Activated naive CD8-positive, alpha-beta T cell treated with anti-CD3 and anti-CD28 coated beads for 36 hours (primary cell): ENCODE measurements at places on chromosomes 12 and 14.

- no peak for DNase-seq
Measured at GRCh38 chr12:114499338-114499737, 93.4 kb upstream of the TBX5 start.

DNA sequence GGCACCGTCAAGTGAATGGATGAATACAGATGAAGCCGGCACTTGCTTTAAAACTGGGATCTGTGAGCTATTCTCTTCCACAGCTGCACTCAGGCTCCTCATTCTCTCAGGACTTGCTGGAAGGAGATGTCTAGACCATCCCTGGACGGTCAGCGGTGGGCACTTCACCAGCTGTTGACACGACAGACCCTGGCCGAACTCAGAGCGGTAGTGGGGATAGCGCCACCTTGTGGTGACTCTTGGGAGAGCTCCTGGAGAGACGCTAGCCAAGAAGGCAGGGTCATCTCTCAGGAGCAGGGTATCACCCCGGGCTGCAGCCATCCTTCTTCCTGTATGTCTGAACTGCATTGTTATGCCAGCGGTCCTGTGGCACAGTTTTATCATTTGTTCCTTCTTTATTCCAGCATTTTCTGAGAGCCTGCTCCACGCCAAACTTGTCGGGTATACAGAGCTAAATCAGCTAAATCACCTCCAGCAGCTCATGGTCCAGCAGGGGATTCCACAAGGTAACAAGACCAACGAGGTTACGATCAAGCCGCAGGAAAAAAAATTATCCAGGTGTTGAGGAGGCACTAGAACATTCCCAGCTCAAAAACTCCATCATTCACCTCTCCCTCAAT is 10.0 kb downstream of the WNT1 start:
- DNase-seq, result peak; percentile 68

DNA sequence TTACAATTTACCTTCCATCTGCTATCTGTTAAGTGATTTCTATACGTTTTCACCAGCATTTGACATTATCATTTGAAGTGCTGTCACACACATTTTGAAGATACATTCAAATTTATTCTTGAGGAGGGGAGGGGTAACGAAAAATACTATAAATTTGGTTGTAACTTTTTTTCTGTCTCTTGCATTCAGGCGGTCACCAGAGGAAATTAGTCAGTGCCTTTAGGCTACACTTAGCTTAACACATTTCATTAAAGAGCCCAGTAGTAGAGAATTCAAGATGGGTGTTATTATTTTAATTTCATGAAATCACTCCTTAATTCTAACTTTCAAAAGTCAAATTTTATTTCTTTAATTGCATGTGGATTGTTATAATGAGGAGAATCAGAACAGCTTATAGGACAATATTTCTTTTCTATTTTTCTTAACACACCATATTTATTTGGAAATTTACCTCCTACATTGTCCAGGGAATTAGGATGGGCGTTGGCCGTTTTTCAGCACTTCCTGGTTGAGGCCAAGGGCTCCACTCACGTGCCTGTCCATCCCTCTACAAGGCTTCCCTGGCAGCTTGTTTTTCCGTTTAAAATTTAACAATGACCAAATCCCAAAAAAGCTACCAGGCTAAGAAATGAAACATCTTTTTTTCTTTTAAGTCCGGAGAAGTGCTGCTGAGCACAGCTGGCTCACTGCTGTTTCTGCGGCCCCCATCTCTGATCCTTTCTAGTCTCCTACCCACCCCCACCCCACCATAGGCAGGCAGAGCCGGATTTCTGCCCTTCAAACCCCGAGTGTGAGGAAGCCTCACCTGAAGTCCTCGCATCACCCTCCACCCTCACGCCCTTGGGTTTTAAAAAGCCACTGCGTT is 1.1 kb upstream of the FAR2 start:
- no peak for DNase-seq

GRCh38 chr14:51661504-51661903 is 9.8 kb downstream of the FRMD6 start:
- no peak for DNase-seq

DNA sequence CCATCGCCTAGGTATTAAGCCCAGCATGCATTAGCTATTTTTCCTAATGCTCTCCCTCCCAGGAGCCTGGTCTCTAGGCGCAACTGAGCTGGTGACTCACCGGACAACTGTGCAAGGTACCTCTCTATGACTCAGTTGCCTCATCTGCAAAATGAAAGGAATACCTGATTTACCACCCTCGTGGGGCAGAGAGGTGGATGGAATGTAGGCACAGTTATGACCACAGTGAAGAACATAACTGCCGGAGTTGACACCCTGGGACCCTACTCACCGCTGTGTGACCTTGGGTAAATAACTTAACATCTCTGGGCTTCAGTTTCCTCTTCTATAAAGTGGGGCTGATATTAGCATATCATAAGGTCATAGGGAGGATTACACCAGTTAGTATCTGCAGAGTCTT is 22.6 kb downstream of the BCL11B start:
- DNase-seq, result peak; percentile 59

- DNase-seq, result no peak
Measured at GRCh38 chr14:34623506-34623905, 6.4 kb downstream of the SNX6 start.

- no peak for DNase-seq
Measured at GRCh38 chr12:102010265-102010994, 51.4 kb downstream of the WASHC3 start.

GRCh38 chr12:27279826-27280225 is 35.7 kb downstream of the STK38L start:
- DNase-seq, result no peak

DNA sequence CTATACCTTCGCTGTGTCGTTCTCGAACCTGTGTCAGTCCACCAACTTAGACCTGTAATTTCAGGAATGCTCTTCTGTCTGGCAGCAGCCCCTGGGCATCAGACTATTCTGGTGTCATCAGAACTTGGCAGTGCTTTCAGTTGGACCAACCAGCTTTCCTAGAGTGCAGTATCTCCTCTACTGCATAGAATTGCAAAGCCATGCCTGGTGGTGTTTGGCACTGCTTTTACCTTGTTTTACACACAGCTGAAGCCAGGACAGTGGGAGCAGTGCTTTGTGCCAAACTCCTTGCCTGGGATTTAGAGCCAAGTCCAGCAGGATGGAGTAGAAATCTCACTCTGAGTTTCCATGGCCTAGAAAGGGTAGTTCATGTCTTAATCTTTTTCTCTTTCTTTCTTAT is 1.5 kb downstream of the FLVCR2 start:
- DNase-seq, result no peak

DNA sequence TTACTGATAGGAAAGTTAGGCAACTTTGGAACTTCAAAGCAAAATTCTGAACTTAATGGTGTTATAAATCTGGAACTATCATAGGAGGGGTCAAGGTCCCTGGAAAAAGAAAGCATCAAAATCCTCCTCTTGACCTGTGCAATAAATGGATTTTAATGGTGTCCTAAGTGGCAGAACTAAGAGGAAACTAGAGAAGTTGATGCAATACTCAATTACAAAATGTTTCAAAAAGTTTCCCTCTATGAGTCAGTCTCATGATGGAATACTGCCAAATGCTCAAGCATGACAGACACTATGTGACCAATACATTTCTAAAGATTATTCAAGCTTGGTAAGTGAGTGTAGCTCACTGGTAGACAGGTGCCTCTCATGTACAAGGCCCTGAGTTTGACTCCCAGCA is 47.7 kb upstream of the ERGIC2 start:
- no peak for DNase-seq

GRCh38 chr12:68595241-68595640 is 15.5 kb upstream of the RAP1B start:
- no peak for DNase-seq

- DNase-seq, result no peak
Measured at GRCh38 chr12:22808860-22809259, 183.9 kb downstream of the ETNK1 start.

DNA sequence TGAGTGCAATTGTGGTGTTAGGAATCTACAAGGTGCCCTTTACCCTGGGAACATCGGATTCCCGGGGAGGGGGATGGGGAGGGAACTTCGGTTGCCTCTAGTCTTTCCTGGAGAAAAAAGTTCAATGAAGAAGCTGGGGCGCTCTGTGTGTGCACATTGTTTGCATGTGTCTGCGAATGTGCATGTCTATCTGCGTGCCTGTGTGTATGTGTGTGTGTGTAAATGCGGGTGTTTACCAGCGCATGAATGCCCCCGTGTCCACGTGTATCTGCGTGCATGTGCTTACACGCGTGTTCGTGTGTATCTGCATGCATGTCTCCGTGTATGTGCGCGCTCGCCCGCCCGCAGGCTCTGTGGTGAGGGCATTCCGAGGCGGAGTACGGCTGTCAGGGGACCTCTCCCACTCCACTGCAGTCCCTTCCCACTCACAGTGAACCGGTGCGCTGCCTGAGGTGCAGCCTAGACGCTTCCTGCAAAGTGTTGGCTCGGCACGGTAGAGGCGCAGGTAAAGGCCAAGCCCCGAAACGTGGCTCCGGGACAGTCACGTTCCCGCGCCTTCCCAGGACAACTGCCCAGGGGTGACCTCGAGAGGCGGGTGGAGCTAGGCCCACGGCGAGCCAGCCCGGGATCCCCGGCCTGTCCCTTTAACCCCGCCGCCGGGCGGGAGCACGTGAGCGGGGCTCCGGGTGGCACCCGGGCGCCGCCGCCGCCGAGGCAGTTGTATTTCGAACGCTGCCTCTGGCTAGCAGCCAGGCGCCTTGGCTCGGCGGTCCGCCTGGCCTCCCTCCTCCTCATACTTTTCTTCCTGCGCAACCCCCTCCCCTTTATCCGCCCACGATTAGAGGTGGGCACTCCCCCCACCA is 539 bp upstream of the HMGA2 start:
- peak; percentile 10 for DNase-seq

DNA sequence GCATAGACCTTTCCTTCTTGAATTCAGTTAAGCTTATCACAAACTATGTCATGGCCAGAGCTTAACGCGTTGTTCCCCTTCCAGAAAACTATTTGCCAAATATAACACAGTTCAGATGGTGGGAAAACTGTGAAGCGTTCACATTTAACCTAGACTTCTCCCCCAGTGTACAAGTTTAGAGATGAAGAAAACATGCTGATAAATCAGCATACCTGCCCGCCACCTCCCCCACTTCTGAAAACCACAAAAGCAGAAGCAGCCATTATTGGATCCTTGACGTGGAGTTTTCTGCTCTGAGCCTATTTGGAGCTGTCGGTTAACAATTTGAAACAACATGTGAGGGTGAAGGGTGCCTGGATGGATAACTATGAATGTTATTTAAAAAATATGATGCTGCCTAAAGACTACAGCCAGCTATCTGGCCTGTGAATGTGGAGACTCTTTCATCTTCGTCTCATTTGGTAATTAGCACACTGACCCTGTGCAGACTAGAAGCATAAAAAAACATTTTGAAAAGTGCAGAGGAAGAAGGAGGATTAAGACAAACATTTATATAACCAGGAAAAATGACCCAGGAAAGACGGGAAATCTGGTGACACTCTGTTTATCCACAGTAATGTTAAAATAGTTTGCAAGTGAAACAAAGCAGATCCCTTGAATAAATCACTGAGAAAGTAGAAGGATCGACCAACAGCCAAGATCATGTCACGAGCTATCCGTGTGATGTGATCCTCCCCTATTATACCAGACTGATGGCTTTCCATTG is 408.2 kb downstream of the AEBP2 start:
- DNase-seq, result no peak

- DNase-seq, result no peak
Measured at GRCh38 chr14:61561657-61562276, 133.5 kb upstream of the HIF1A start.

DNA sequence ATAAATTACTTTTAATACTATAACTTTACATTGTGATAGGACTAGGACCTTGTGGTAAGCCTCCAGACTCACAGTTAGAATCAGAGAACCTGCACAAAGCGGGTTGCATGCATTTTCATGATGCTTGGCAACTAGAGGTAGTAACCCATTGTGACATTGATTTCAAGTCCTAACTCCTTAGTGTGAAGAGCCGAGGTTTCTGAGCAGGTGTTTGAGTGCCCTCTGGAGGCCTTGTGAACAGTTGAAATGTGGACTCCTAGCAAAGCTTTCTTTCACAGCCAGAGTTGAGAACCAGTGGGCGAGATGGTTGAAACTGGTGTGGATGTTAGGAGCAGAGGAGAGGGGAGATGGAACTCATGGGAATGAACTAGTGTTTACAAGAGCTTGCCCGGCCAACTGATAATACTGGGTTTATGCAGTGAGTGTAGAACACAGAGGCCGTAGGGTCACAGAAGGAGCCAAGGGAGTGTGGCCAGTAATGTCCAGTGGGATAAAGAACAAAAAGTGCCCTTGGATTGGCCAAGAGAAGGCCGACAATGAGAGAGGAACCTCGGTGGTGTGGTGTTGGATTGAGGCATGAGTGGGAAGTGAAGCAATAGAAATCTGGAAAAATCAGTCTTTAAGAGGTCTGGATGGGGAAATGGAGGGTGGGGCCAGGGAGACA is 10.9 kb downstream of the ZNF664 start:
- no peak for DNase-seq

DNA sequence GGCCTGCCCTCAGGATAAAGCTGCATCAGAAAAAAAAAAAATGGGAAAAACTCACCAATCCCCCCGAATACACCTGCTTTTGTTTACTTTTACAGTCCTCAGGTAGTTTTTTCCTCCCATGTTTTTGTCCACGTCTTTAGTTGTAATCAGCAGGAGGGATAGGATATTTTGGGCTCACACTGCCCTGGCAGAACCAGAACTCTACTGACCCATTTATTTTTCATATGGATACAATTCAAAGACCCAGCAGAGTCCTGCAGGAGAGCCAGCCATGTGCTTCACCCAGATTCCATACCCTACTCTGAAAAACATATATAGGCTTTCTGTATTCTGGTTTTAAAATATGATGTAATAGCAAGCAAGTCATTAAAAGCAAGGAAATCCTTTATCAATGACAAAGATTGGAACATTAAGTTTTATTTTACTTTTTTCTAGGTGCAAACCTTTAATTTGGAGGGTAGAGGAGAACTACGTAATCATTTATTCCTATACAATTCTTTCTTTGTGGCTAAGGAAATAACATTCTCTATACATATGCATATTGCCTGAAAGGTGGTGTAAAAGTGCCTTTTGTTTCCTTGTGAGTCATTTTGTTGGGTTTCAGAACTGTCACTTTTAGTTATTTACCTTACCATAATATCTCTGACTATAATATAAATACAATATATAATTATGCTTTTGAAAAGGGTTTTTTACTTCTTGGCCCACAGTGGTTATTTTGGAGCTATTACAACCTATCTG is 19.1 kb downstream of the DACT1 start:
- DNase-seq, result no peak

DNA sequence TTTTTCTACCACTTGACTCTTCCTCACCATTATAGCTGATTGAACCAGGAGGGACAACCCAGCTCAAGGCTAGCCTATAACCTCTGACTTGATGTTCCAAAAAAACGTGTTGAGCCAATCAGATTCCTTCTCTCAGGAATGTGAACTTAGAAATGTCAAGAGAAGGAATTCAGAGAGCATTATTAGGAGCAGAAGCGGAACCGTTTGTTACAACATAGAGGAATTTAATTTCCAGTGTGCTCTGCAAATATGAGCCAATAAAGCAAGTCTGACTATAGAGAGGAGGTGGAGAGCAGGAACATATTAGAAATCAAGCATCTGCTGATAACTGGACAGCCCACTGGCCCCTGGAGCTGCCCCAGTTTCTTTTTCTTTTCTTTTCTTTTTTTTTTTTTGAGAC is 15.3 kb upstream of the PELI2 start:
- no peak for DNase-seq

- no peak for DNase-seq
Measured at GRCh38 chr12:46153268-46153872, 115.5 kb downstream of the SLC38A1 start.

- DNase-seq, result no peak
Measured at GRCh38 chr12:15220451-15220850, 766 bp downstream of the RERG start.

- no peak for DNase-seq
Measured at GRCh38 chr12:62891805-62892549, 43.0 kb downstream of the PPM1H start.

GRCh38 chr14:46048127-46048526 is 603.5 kb downstream of the RPL10L start:
- no peak for DNase-seq
